Fibroblast of skin of left biceps (primary cell): ENCODE measurements at places on chromosomes 7 and 10.

DNA sequence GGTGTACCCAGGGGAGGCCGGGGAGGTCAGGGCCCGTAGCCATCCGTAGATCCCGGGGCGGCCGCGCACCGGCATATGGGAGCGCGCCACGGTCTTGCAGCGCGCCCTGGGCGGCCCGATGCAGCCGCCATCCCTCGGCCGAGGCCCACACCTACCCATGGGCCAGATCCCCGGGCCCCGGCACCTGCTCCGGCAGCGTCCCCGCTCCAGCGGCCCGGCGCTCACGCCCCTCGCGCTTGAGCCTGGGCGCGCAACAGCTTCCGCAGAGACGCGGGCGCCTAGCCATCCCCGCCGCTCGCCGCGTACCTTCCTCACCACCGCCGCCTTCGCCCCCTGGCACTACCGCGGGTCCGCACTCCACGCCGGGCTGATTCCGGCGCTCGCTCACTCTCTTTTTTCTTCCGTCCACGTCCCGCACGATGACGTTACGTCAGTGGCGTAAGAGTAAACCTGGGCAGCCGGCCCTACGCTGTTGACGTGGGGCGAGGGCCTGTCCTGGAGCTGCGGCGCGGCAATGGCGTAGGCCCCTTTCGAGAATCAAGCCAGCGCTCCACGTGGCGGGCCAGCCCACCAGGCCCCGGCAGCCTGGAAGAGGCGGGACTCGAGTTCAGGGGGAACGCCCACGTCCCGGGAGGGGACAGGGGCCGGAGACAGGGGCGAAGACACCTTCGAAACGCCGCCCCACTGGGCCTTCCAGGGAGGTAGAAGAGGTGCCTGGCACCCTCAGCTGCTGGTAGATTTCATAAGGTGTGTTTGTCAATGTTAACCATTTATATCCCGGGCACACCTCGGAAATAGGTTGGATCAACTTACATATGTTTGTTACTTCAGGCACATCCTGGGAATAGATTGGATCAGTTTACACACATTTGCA lies at the start of gene ALDH18A1:
Gene ALDH18A1, minus strand, starts transcription at position 421 of the 874 bp plus-strand sequence. CDS start 3,334 bp downstream, outside the sequence.
- peak; percentile 81 for DNase-seq

- DNase-seq, result peak; percentile 91
These were observed 428.9 kb downstream of the TNS3 start for GRCh38 chr7:47153058-47153457.

DNA sequence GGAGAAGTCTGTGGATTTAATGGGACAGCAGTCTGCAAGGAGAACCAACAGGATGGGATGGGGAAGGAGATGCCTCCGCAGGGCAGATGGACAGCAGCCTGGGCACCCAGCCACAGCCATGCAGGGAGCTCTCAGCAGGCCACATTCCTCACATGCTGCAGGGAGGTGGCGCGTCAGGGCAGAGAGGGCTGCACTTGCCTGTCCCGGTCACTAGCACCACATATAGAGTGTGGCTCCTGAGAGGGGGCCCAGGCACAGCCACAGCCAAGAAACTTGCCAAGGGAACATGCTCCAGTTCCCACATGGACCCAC lies 86.8 kb upstream of the ZMIZ1 start:
- no peak for DNase-seq

- no peak for DNase-seq
These were observed 44.9 kb downstream of the BAMBI start for GRCh38 chr10:28722065-28722803.

DNA sequence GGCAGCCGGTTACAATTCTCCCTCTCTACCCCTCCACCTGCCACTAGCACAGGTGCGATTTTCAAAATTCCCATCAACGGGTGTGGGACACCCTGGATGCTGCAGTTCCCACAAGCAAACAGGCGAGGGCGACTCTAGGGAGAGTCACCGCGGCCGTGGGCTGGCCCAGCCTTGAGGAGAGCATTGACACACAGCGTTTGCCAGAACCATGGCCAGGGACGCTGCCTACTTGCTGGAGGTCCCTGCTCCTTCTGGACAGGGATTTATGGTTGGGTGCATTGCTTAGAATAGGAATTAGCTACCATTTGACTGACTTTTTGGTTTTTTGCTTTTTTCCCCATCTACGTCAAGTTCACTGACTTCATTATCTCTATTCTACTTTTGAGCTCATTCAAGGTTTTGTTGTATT lies 19.0 kb upstream of the CLDN4 start:
- no peak for DNase-seq

GRCh38 chr7:113698556-113699220 lies 220.1 kb downstream of the PPP1R3A start:
- DNase-seq, result no peak

- no peak for DNase-seq
These were observed 38.5 kb downstream of the POR start for GRCh38 chr7:75953431-75953830.

DNA sequence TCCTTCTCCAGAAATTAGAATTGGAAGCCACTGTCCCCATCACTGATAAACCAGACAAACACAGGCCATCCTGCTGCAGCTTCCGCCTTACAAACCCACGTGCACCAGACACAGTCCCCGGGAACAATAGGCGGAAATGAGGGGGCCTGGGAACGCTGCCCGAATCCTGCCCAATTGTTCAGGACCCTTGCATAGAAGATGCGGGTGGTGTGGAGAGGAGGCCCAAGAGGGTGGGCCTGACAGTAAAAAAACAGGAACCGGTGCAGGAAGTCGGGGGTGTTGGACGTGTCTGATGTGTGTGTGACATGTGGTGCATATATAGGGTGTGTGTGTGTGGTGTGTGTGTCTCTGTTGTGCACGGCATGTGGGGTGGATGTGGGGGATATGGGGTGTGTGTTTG lies 26.5 kb upstream of the CHST15 start:
- DNase-seq, result no peak

- peak; percentile 19 for DNase-seq
These were observed 50.8 kb downstream of the ZRANB1 start for GRCh38 chr10:124992462-124993344.

GRCh38 chr10:83987216-83987615 lies 152.1 kb upstream of the GHITM start:
- no peak for DNase-seq

DNA sequence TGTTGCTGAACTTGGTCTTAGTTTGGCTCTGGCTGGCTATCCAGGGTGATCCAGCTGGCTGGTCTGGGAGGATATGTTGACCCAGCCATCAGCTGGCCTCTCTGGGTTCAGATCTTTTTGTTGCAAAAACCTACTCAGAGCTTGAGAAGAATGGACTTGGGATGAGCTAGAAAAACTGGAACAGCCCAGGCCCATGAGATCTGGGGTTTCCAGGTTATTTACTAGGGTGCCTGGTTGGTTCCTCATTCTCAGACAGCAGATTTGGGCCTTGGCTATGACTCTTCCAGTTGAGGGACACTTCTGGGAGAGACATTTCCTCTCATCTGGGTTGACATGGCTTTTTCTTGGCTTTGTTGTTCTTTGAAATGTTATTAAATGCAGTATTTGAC lies 116.6 kb downstream of the ADCY1 start:
- no peak for DNase-seq

DNA sequence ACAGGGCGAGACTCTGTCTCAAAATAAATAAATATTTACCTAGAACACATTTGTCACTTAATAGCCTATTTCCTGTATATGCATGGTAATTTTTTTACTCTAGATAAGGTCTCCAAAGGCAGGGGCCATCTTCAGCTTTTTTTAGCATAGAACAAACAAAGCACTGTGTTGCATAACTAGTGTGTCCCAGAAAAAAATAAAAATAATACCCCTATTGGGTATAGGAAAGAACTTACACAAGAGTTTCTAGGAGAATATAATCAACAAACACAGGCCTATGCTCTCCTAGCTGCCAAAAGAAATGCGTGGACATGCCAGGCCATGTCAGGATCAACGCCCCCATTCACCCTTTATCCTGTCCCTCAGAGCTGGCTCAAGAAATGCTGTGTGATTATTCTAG lies 103.6 kb downstream of the PARD3 start:
- no peak for DNase-seq

DNA sequence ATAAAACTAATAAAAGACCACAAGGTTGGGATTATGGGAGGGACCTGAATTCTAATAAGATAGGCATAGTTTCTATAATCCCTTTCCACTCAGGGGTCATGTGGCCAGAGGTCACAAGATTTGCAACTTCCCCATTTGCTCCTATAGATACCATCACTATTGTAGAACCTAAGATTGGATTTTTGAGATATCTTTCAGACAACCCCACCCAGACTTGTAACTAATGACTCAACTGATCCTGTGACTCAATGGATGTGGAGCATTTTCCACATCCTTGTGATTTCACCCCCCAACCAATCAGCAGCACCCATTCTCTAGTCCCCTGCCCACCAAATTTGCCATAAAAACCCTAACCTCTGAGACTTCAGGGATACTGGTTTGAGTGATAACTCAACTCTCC lies 51.9 kb upstream of the PIK3AP1 start:
- DNase-seq, result no peak

- DNase-seq, result peak; percentile 86
These were observed 41.9 kb downstream of the CDK1 start for GRCh38 chr10:60820093-60820754.

DNA sequence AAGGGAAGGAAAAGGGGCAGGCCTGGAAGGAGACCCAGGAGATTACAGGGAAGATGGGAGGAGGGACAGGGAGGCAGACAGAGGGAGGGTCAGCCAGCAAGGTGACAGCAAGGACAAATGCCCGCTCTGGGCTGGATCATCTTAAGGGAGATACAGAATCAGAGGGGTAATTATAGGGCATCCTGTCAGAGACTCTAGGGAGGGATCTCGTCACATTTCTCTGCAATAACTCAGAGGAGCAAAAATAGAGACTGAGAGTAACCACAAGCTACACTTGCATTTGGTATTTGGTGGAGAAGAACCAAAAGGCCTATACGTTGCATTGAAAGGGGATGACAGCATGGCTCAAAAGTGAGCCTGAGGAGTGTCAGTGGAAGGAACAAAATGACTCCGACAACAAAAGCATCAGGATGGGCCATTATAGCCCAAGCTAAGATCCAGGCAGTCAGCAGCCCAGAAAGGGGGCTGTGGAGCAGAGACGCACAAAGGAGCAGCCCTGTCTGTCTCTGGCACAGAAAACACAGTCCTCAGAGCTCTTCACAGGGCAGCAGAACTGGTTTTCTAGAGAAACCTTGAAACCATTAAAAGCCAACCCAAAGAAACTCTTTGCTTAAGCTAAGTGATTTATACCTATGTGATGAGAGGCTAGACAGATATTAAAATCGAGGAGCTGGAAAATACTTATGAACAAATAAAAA lies 430.2 kb upstream of the VSTM2A start:
- DNase-seq, result no peak

DNA sequence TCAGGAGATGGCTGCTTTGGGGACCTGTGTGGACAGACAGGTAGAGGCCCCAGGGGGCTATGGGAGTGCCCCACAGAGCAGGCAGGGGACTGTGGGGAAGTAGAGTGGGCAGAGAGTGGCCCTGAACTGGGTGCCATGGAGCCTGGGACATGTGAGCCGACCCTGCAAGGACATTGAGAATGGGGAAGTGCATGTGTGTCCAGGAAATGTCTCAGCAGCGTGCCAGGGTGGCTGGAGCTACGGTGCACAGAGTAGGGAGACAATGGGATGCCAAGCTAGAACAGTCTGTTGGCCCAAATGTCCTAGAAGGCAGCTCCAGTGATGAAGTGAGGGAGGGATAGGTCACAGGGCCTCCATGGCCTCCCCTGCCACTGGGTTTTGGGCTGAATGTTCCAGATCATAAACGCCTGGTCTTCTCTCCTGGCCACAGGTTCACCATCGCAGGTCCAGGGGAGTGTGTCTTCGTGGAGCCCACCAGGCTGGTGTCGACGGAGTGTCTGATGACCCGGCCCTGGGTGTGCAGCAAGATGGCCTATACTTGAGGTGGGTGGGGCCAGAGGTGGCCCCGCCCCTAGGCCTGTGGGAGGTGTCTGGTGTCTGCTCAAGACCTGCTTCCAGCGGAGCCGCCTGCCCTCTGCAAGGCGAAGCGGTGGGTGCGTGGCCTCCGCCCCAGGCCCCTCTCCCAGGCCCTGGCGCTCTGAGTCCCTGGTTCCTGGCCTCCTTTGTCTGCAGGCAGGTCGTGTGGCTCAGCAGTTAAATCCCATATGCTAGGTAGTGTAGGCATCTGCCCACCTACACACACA lies 20.5 kb downstream of the CLEC2L start:
- no peak for DNase-seq

- DNase-seq, result no peak
These were observed 32.0 kb upstream of the MXI1 start for GRCh38 chr10:110175406-110175805.

DNA sequence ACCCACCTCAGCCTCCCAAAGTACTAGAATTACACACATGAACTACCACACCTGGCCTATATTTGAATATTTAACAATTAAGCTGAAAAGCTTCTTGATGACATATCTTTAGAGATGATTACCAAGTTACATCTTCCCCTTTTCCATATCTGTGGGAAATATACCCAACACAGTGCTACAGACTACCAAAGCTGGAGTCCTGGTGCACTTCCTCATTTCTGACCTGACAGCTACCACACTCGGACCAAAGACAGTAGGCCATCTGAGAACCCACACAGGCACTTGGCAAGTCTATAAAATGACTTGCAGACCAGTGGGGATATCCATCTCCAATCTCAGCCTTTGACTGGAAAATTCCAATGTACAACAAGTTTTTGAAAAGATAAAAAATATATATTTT lies 270.4 kb upstream of the KLF14 start:
- DNase-seq, result no peak

GRCh38 chr7:84247591-84247990 lies 53.0 kb upstream of the SEMA3A start:
- DNase-seq, result no peak

DNA sequence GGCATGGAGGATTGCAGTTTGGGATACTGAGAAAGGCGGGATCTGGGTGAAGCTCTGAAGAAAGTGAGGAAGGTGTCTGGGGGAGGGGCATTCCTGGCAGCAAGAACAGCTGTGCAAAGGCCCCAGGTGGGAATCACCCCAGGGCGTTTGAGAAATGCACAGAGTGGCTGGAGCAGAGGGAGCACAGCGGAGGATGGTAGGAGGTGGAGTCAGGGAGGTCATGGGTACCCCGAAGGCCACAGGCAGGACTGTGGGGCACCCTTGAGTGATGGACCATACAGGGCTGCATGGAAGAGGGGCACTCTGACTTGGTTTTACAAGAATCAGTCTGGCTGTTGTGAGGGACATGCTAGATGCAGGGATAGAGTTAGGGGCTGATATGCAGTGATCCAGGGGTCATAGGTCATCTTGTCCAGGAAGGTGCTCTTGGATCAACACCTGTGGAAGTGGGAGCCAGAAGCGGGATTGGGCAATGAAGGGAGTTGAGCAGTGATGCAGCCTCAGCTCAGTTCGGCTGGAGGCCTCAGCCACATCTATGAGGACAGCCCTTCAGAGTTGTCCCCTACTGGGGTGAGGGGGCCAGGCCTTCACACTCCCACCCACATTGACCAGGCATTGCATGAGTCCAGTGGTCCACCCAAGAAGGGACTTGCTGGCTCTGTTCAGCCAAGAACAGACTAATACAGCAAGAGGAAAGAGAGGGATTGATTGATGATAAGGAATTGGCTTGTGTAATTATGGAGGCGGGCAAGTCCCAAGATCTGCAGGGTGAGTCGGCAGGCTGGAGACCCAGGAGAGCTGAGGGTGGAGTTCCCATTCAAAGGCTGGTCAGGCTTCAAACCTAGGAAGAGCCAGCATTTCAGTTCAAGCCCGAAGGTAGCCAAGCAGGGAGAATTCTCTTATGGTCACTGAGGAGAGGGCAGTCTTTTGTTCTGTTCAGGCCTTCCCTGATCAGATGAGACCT lies 48.7 kb downstream of the TSPAN15 start:
- DNase-seq, result no peak
